ENCODE measurements at places on chromosomes 5 and 9.
A peak's percentile ranks its signal among the peaks of the same experiment; 100 is the strongest.

DNA sequence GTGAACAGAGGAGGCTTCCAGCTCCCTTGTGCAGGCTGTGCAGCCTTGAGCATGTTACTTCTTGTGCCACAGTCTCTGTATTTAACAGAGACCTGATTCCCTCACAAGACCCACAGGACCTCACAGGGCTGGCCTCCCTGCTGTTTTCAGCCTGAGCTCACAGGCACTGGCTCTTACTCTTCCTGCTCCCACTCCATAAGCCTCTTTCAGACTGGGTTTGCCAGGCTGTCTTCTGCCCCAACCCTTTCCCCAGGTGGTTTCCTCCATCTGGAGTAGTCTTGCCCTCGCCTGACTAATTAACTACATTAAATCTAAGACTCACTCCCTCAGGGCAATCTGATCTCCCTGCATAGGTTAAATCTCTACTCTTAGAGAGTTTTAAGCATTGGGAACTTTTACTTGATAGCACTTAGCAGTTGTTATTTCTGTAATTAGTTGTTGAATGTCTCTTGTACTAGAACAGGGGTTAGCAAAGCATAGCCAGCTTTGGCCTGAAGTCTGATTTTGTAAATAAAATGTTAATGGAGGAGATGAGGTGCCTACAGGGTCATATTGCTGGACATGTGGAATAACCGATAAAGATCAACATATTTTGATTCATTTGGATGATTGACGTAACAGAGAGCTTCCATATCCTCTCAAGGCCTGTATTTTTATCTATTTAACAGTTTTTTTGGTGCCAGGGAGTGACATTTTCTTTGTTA, 28.6 kb upstream of the SPATA31E1 start:
- no peak for DNase-seq

GRCh38 chr5:53950621-53951020, 359.8 kb downstream of the ARL15 start:
- DNase-seq: no peak

DNA sequence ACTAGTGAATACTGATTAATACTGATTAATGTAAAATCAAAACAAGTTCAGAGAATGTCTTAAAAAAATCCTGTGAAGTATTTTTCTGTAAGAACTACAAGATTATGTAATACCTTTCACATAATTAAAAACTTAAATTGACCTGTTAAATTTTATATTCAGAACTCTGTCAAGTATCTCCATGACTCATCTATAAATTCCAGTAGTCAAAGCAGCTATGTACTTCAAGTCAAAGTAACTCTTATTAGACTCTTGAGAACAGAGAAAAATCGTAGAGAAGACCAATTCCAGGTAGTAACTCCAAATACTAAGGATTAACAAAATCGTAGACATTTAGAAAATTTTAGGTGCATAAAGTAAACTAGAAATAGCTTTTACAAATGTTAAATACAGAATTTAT, 77.1 kb downstream of the HOMER1 start:
- no peak for DNase-seq

GRCh38 chr5:155953335-155953734, 373.6 kb upstream of the SGCD start:
- no peak for DNase-seq

- no peak for DNase-seq
Measured at GRCh38 chr9:109331353-109331752, 10.5 kb upstream of the EPB41L4B start.

GRCh38 chr5:34533582-34534522, 122.3 kb upstream of the RAI14 start:
- peak; percentile 93 for DNase-seq

DNA sequence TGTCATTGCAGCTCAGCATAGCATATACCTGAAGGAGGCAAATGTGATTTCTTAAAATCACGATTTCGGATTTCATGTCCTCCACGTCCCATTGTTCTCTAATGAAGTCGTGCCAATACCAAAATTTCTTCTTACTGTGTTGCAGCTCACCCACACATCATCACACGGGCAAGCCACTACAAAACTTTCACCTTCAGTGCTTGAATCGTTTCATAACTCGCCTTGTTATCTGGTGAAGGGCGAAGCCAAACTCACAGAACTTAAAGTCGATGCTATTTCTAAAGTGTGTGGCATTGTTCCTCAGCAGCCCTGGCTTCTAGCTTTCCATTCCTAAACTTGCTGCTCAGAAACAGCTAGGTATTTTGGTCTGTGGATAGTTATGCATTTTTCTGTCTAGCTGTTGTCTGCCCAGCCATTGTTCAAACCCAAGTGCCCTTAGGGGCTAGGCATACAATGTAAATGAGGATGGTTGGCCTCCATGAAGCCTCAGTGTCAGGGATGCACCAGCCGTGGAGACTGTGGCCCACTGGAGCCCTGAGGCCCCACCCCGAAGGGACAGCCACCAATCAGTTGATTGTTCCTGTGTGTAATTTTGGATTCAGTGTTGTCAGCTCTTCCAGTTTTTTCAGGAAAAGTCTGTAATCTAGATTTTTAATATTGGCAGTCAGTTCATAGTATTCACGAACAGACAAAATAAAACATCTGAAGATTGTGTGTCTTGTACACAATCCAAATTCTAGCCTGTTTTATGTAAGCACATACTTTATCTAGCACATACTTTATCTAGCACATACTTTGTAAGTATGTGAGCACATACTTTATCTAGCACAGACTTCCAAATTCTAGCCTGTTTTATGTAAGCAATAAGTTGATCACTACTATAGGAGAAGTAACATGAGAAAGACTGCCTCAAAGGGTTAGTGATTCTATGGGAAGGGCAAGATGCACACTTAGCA, 112.8 kb downstream of the DAPK1 start:
- DNase-seq: no peak

GRCh38 chr5:9547122-9547947, 1.5 kb upstream of the SEMA5A start:
- DNase-seq: no peak

DNA sequence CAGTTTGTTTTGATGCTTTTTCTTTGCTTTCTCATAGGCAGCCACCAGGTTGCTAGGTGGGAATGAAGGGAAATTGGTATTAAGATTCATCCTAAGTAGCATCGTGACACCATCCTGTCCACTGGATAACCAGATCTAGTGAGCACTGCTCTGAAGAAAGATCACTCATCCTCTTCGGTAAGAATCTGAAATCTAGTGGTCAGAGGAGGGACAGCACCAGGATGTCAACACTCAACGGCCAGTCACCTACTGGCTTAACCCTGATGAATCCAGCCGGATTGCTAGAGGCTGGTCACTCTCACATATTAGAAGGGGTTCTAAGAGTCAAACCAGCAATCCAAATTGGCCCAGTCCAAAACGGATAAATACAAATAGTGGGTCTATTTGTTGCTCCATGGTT, 50.8 kb downstream of the DCP2 start:
- no peak for DNase-seq

- no peak for DNase-seq
Measured at GRCh38 chr9:98412101-98412842, 156.8 kb upstream of the TBC1D2 start.

DNA sequence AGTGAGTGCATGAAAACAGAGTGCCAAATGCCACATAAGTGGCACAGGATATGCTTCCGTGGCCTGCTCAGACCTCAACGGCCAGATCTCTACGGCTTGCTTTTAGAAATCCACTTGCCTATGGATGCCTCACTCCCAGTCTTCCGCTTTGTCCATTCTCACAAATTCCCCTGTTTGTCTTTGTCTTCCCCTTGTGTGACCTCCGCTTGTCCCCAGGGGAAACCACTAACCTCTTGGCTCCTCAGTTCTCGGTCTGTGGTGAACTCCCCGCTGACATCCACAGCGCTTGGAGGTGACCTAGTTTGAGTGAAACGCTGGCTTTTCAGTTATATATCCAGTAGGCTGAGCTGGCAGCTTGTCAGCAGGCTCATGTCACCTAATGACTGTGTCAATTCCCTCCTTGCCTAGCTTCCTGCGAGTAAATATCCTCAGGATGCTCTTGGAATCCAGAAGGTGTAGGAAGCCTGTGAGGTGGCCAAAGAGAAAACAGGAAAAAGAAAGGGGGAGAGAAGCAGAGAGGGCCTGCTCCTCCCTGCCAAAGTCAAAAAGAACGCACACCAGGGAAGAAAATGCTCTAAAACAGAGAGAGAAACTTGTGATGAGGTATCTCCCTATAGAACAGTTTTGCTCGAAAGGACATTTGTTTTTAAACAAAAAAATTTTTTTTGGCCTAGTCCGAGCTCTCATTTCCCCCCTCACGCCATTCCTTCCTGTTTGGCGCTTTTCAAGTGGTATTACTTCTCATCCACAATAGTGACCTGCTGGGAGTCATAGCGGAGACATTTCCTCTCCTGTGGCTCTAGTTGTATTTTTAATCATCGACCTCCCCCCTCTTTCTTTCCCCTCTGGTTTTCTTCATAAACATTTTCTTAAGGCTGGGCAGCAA, 101.6 kb upstream of the SPRY4 start:
- no peak for DNase-seq

DNA sequence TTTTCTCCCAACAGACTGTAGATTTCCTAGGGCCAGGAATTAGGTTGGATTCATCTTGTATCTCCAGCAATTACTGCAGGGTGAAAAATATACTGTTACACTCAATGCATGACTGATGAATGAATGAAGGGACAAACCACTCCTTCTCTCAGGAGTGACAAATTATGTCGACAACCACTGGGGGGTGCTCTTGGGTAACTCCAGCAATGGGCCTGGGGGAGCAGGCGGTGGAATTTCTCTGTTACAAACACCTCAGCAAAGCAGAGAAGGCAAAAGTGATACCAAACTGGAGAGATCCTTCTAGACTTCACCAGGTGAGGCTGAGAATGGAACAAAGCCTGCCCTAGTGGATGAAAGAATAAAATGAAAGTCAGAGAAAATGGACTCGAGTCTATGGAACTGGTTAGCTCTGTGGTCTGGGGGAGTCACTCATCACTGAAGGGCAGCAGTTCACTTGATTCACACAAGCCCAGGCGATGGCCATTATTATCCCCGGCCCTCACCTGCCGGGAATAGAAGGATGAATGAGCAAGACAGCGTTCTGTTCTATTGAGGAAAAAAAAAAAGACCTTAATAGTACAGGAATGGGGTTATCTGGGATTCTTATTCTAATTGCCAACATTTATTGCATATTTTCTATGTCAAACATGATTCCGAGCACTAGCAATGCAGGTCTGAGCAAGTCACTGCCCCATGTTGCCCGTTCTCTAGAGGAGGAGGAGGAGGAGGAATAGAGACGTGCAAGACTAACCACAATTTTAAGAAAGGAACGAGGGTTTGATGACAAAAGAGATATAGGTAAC, 341.1 kb downstream of the ASTN2 start:
- no peak for DNase-seq

DNA sequence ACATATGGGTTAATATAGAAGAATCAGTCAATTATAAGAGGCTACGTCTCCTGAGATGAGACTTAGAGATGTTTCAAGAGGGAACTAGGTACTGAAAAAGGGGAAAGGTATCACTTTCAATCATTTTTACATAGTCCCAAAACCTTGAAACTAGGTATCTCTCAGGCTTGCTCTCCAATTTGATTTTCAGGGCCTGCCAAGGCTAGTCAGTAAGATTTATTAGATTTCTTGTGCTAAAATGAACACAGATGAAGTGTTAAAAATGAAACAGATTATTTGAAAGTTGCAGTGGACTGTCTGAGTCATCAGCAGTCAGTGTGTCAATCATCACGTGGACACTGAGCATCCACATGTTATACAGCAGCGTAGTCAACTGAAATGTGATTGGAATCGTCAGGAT, 591.1 kb downstream of the DTWD2 start:
- DNase-seq: no peak

All from non-pigmented ciliary epithelial cell (primary cell).